ENCODE measurements at places on chromosomes 13 and 19. TPM values are rescaled to one million over a fixed set of nuclear protein-coding genes. Genes with fewer than 3 reads are reported as not detected.

The CBARP gene
- total RNA-seq, result 0.86 TPM

The LILRB2 gene
- total RNA-seq, result not detected

The RUBCNL gene
- total RNA-seq, result 1.4 TPM

The ELSPBP1 gene
- total RNA-seq, result not detected

The CD33 gene
- not detected for total RNA-seq

The ACP7 gene
- 0.17 TPM for total RNA-seq

The NLRP13 gene
- not detected for total RNA-seq

The ZNF223 gene
- 8.1 TPM for total RNA-seq

The NTN5 gene
- total RNA-seq, result 0.26 TPM

The KLF1 gene
- not detected for total RNA-seq

The PEX11G gene
- total RNA-seq, result 2.4 TPM

The SETDB2 gene
- 5.2 TPM for total RNA-seq

The GSX1 gene
- total RNA-seq, result not detected

The PRSS57 gene
- not detected for total RNA-seq

The LILRB5 gene
- total RNA-seq, result not detected

The ZNF729 gene
- not detected for total RNA-seq

The SHANK1 gene
- 3.3 TPM for total RNA-seq

The HSH2D gene
- total RNA-seq, result not detected

The OR4F17 gene
- not detected for total RNA-seq

The FFAR3 gene
- total RNA-seq, result not detected

The SERTM1 gene
- total RNA-seq, result not detected

The OLFM4 gene
- total RNA-seq, result not detected

The PAF1 gene
- 61.7 TPM for total RNA-seq

The BCAM gene
- 6.6 TPM for total RNA-seq
